ENCODE measurements at places on chromosomes 3 and 15. TPM values are rescaled to one million over a fixed set of nuclear protein-coding genes. Genes with fewer than 3 reads are reported as not detected.

Gene GP9
- not detected for total RNA-seq

Gene SENP8
- total RNA-seq, result 1.4 TPM

Gene PARP14
- 194 TPM for total RNA-seq

Gene LRRC31
- total RNA-seq, result not detected

Gene ACTC1
- not detected for total RNA-seq

Gene C2CD4A
- total RNA-seq, result 0.07 TPM

Gene KLHL40
- not detected for total RNA-seq

DNA sequence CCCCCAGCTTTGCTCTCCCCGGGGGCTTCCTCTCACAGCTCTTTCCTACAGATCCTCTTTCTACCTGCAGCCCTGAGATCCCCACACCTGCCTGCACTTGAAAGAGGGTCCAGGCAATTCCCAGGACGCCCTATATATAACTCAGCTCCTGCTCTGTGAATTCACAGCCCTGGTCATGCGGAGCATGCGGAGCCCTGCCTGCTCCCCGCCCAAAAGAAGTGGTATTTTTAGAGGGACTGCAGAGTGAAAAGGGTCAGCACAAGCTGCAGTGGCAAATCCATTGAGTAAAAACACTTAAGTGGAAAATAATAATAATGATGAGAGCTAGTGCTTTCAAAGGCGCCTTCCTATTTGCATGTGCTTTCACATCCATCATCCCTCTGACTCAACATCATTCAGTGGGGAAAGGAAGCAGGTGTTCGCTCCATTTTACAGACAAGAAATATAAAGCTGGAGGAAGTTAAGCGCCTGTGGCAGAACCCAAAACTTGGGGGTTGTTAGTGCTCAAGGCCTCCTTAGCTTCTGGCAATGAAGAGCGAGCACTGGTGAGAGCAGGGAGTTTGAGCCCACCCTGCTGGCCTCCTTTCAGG, 76.3 kb upstream of the LIPC start:
- peaks cover 13% of the 10 kb centered on the region for H3K4me1 ChIP-seq
- H3K27me3 ChIP-seq, result peaks cover 5% of the 10 kb centered on the region
- no peak for DNase-seq
- H3K36me3 ChIP-seq, result no peaks in the 10 kb centered on the region
- H3K27ac ChIP-seq, result no peak overlapping the region

GRCh38 chr3:39220407-39221140, 28.2 kb upstream of the XIRP1 start:
- H3K27me3 ChIP-seq, result peaks cover 51% of the 10 kb centered on the region
- H3K27ac ChIP-seq, result peak overlapping the region; percentile 35
- H3K4me1 ChIP-seq, result peaks cover 46% of the 10 kb centered on the region
- no peaks in the 10 kb centered on the region for H3K36me3 ChIP-seq

GRCh38 chr3:151906751-151907150, 33.3 kb downstream of the SUCNR1 start:
- H3K36me3 ChIP-seq, result no peaks in the 10 kb centered on the region
- peaks cover under 1% of the 10 kb centered on the region for H3K4me1 ChIP-seq
- H3K4me3 ChIP-seq, result no peak overlapping the region
- no peak for DNase-seq

DNA sequence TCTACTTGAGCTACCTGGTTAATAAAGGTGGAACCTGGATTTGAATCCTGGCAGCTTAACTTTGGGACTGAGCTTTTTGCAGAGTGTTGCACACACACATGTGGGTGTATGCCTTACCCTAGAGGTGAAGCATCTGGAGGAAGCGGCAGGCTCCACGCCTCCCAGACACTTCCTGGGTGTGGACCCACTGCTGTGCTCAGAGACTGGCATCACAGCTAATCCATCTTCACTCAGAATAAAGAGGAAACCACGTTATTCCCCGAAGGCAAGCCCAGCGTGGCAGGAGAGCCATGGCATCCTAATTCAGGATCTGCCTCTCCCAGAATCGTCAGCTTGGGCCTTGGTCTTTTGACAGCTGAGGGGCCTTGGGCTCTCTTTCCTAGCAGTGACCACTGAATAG, 25.5 kb downstream of the CCDC13 start:
- H3K4me3 ChIP-seq, result no peak overlapping the region
- H3K4me1 ChIP-seq, result peaks cover 14% of the 10 kb centered on the region
- no peak overlapping the region for H3K27ac ChIP-seq
- DNase-seq, result no peak

- no peak for DNase-seq
- H3K4me1 ChIP-seq, result no peaks in the 10 kb centered on the region
- H3K4me3 ChIP-seq, result no peak overlapping the region
- H3K36me3 ChIP-seq, result no peaks in the 10 kb centered on the region
Measured at GRCh38 chr15:66172324-66172980, 81.1 kb downstream of the MEGF11 start.

- no peak overlapping the region for H3K4me3 ChIP-seq
- H3K36me3 ChIP-seq, result peaks cover 38% of the 10 kb centered on the region
- no peaks in the 10 kb centered on the region for H3K27me3 ChIP-seq
- peaks cover 22% of the 10 kb centered on the region for H3K4me1 ChIP-seq
Measured at GRCh38 chr3:16400106-16400931, 113.2 kb downstream of the RFTN1 start.

GRCh38 chr15:29003191-29003839, 117.5 kb downstream of the APBA2 start:
- peaks cover 5% of the 10 kb centered on the region for H3K36me3 ChIP-seq
- H3K4me3 ChIP-seq, result no peak overlapping the region
- H3K4me1 ChIP-seq, result peaks cover 18% of the 10 kb centered on the region
- no peak overlapping the region for H3K27ac ChIP-seq

- no peak overlapping the region for H3K27ac ChIP-seq
- peak; percentile 87 for DNase-seq
- H3K27me3 ChIP-seq, result no peaks in the 10 kb centered on the region
- no peak overlapping the region for H3K4me3 ChIP-seq
Measured at GRCh38 chr15:74620636-74621545, 5.3 kb downstream of the CLK3 start.

DNA sequence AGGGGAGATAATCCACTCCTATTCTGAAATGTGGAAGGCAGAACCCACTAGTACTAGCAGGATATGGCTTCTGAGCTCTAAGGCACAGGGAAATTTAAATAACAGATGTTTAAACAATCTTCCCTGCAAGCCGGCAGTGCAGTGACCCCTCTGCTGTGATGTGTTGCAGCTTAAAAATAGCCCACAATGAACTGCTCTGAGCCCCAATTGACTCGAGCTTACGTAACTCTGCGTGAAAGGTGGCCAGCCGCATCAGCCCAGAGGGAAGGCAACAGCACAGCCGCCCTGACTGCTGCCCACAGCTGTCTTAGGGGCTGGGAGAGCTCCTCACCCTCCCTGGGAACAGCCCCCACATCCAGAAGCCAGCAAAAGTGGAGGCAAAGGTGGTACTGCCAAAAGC, 12.5 kb upstream of the CAMKV start:
- H3K27ac ChIP-seq, result no peak overlapping the region
- H3K27me3 ChIP-seq, result no peaks in the 10 kb centered on the region
- H3K4me3 ChIP-seq, result no peak overlapping the region
- no peaks in the 10 kb centered on the region for H3K4me1 ChIP-seq
- DNase-seq, result no peak

DNA sequence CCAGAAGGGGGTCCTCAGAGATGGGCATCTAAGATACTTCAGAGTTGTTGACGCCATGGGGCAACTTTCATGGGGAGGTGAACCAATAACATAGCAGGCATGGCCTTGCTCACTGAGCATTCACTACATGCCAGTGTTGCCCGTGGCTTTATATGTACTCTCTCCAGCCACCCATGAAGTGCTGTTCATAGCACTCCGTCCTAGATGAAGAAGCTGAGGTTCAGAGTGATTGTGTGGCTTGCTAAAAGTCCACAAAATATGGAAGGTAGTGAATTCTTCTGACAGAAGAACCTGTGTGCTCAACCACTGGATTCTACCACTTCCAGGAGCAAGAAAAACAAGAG, 9.8 kb upstream of the SEMA4B start:
- H3K4me1 ChIP-seq, result peaks cover 28% of the 10 kb centered on the region
- DNase-seq, result no peak
- no peaks in the 10 kb centered on the region for H3K36me3 ChIP-seq
- no peak overlapping the region for H3K27ac ChIP-seq
- no peak overlapping the region for H3K4me3 ChIP-seq
- no peaks in the 10 kb centered on the region for H3K27me3 ChIP-seq

DNA sequence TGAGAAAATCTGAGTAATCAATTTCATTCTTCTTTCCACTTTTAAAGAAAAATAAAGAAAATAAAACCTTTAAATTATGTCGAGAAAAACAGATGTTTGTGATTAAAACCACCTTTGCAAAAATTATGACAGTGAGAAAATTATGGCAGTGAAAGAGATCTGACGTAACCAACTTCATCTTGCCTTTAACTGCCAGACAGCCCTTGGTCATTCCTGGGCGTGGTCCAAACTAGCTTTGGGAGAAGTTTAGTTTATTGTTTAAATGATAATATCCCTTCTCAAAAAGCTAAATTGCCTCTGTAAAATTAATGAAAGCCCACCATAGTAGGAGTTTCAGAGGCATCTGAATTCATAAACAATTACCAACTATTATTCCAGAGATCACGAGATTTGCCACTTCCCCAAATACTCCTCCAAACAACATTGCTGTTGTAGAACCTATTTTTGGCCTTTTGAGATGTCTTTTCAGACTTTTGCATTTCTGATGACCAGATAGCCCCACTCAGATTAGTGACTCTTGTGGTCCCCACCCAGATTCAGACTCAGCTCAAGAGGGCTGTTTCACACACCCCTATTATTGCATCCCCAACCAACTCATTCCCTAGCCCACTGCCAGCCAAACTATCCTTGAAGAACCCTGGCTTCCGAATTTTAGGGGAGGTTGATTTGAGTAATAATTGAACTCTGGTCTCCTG, 664.4 kb upstream of the CBLB start:
- no peak for DNase-seq
- no peak overlapping the region for H3K4me3 ChIP-seq
- H3K36me3 ChIP-seq, result peaks cover 52% of the 10 kb centered on the region
- H3K27ac ChIP-seq, result peak overlapping the region; percentile 81

DNA sequence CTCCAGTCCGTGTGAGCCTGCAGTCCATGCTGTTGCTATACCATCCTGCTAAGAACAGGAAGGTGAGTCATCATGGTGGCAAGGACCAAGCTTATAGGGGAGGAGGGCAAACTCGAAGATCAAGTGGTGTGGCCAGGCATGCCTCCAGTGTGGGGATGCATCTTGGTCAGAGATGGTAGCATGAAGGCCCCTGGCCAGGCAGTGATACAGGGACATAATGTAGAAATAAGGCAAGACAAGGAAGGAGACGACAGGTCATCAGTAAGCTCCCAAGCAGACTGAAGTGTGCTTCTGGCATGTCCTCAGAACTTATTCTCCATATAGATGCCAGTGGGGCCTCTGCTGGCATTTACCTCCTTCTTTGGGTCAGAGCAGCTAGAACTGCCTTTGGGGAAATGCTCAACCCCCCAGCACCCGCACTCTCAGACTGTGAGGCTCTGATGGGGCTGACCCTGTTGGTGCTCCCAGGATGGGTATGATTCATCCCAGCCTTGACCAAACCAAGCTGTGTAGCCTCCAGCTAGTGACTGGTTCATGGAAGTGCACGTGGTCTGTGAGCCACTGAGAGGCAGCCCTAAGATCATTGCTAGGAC, 52.5 kb upstream of the ATP2B2 start:
- peak; percentile 39 for DNase-seq
- no peak overlapping the region for H3K4me3 ChIP-seq
- H3K27ac ChIP-seq, result no peak overlapping the region
- H3K4me1 ChIP-seq, result peaks cover 10% of the 10 kb centered on the region
- H3K27me3 ChIP-seq, result peaks cover 27% of the 10 kb centered on the region

DNA sequence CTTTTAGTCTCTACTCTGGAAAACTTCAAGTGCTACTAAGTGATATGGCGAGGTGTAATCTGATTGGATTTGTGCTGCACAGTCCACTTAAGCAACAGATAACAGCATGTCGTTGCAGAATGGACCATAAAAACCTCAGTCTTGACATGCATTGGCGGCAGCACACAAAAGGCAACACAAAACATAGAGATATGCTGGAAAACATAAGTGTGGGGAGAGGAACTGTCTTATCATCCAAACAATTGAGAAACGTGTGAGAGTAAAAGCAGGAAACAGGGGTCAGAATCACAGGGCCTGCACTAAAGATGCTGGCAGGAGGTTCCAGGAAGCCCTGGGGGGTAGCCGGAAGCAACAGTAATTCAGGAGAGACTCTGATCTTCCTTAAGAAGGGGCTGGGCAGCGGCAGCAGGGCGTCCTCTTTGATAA, 82.1 kb downstream of the CGNL1 start:
- peaks cover 18% of the 10 kb centered on the region for H3K27me3 ChIP-seq
- no peak overlapping the region for H3K4me3 ChIP-seq
- DNase-seq, result no peak
- no peak overlapping the region for H3K27ac ChIP-seq
- no peaks in the 10 kb centered on the region for H3K36me3 ChIP-seq
- no peaks in the 10 kb centered on the region for H3K4me1 ChIP-seq

GRCh38 chr15:82849556-82850512, 40.4 kb downstream of the WHAMM start:
- no peak overlapping the region for H3K27ac ChIP-seq
- H3K4me1 ChIP-seq, result peaks cover 10% of the 10 kb centered on the region
- H3K4me3 ChIP-seq, result no peak overlapping the region
- H3K36me3 ChIP-seq, result no peaks in the 10 kb centered on the region
- peak; percentile 68 for DNase-seq

DNA sequence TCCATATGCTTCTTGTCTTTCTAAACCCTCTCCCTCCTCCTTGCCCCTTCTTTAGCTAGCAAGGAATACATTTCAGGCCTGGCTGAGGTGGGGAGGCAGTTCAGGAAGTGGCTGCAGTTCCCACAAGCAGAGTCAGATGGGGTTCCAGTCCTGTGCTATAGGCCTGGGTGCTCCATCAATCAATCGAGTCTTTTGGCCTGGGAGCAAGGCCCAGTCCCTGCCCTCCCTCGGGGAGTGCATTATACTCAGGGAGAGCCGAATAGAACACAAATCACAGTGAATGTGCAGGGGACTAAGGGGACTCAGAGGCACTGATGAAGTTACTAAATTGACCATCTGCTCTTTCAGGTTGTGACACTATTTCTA, 58.0 kb upstream of the HERC1 start:
- no peak overlapping the region for H3K4me3 ChIP-seq
- H3K27ac ChIP-seq, result peak overlapping the region; percentile 87

DNA sequence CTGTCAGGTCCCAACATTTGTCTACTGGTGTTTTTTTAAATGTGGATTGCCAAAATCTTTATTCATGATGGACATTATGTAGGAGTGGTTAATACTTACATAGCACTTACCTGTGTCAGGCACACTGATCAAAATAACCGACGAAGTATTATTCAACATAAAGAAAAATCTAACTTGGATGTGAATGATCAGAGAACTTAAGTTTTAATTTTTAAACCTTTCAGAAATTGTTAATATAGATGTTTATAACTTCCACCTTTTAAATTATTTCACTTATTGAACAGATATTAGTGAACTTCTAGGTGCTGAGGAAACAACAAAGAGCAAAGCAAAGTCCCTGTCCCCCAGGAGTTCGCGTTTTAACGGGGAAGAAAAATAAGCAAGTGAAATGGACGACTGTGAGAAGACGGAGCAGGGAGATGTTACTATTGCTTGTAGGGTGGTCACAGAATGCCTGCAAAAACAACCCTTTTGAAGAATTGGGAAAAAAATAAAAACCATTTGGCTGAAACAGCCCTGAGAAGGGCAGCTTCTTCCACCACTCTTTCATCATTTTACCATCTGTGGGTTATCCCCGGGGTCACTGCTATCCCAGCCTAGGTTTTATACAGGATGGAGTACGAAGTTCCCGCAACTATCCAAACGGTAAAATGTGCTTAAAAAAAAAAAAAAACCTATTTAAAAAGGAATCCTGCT, 915 bp upstream of the APH1B start:
- H3K27ac ChIP-seq, result peak overlapping the region; percentile 72
- H3K36me3 ChIP-seq, result peaks cover 14% of the 10 kb centered on the region
- H3K4me1 ChIP-seq, result peaks cover 37% of the 10 kb centered on the region
- DNase-seq, result no peak
- no peaks in the 10 kb centered on the region for H3K27me3 ChIP-seq
- peak overlapping the region; percentile 76 for H3K4me3 ChIP-seq
